ENCODE measurements at places on chromosomes 5 and 9.

DNA sequence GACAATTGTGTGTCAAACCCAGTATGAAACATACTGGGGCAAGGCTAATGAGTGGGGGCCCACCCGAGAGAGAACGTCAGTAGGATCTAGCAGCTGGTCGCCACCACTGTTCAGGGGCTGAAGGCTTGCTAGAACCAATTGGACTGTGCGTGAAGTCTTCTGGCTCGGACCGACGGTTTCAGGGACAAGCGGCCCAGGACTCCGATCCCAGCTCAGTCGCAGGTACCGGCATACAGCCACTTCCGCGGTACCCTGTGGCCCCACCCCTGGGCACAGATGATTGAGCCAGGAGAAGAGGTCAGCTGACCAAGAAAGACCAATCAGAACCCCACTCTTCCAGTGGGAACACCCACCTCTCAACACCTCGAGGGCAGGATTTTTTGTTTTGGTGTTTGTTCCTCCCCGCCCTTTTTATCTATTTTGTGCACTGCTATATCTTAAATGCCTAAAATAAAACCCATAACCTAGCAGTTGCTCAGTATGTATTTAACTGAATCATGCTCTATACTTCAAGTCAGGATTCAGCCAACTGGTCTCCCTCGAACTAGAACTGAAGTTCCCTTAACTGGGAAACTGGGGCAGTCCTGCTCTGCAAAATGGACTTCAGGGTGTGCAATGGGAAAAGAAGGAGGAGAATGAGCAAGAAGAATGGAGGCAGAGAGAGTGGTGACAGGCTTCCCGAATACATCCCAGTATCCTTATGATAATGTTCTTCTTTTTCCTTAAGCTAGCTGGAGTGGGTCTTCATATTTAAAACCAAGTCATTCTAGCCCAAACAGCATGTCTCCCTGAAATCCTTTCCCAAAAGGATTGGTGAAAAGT lies 21.1 kb upstream of the CPEB4 start:
- no peaks in the 10 kb centered on the region for H3K36me3 ChIP-seq
- DNase-seq, result no peak
- H3K27ac ChIP-seq, result no peak overlapping the region
- H3K4me3 ChIP-seq, result no peak overlapping the region
- no peaks in the 10 kb centered on the region for H3K4me1 ChIP-seq

- H3K27ac ChIP-seq, result no peak overlapping the region
- H3K4me1 ChIP-seq, result no peaks in the 10 kb centered on the region
- no peak overlapping the region for H3K4me3 ChIP-seq
Observed at GRCh38 chr9:126459126-126459525, 132.5 kb downstream of the MVB12B start.

- H3K4me3 ChIP-seq, result no peak overlapping the region
- no peak overlapping the region for H3K27ac ChIP-seq
- no peaks in the 10 kb centered on the region for H3K4me1 ChIP-seq
- H3K27me3 ChIP-seq, result no peaks in the 10 kb centered on the region
Observed at GRCh38 chr5:12013351-12013750, 109.1 kb upstream of the CTNND2 start.

- no peaks in the 10 kb centered on the region for H3K36me3 ChIP-seq
- no peak overlapping the region for H3K4me3 ChIP-seq
- no peaks in the 10 kb centered on the region for H3K27me3 ChIP-seq
- no peak overlapping the region for H3K27ac ChIP-seq
- no peak for DNase-seq
- peaks cover 15% of the 10 kb centered on the region for H3K4me1 ChIP-seq
Observed at GRCh38 chr9:4603830-4604229, 58.3 kb upstream of the PLPP6 start.

DNA sequence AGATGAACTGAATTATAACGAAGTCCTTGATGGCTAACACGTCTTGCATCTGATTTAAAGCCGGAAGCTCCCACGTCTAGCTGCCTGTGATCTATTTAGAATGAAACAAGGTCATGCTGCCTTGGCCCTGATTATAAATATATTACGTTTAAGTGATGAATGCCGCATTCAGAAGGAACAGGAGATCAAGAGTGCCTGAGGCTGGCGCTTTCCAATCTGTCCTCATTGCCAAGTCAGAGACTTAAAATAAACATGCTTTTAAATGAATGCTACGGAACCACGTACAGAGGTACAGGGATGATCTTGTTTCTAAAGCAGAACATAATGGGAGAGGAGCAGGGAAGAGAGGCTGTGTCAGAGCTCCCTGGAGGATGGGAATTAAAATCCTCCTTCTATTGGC lies 292.8 kb downstream of the TLE1 start:
- no peak for DNase-seq
- no peak overlapping the region for H3K4me3 ChIP-seq
- H3K27ac ChIP-seq, result no peak overlapping the region
- no peaks in the 10 kb centered on the region for H3K27me3 ChIP-seq
- H3K4me1 ChIP-seq, result no peaks in the 10 kb centered on the region
- no peaks in the 10 kb centered on the region for H3K36me3 ChIP-seq

GRCh38 chr5:104859437-104859836 lies 1296.8 kb upstream of the NUDT12 start:
- H3K27ac ChIP-seq, result no peak overlapping the region
- no peaks in the 10 kb centered on the region for H3K36me3 ChIP-seq
- no peak for DNase-seq
- H3K4me1 ChIP-seq, result no peaks in the 10 kb centered on the region
- no peaks in the 10 kb centered on the region for H3K27me3 ChIP-seq

GRCh38 chr9:104748359-104749031 lies 1.0 kb downstream of the NIPSNAP3A start:
- H3K4me3 ChIP-seq, result peak overlapping the region; percentile 91
- peak overlapping the region; percentile 94 for H3K27ac ChIP-seq
- H3K27me3 ChIP-seq, result no peaks in the 10 kb centered on the region
- peaks cover 25% of the 10 kb centered on the region for H3K4me1 ChIP-seq
- DNase-seq, result no peak
- peaks cover 4% of the 10 kb centered on the region for H3K36me3 ChIP-seq
